ENCODE measurements at places on chromosomes 6 and 20.
A peak's percentile ranks its signal among the peaks of the same experiment; 100 is the strongest.

DNA sequence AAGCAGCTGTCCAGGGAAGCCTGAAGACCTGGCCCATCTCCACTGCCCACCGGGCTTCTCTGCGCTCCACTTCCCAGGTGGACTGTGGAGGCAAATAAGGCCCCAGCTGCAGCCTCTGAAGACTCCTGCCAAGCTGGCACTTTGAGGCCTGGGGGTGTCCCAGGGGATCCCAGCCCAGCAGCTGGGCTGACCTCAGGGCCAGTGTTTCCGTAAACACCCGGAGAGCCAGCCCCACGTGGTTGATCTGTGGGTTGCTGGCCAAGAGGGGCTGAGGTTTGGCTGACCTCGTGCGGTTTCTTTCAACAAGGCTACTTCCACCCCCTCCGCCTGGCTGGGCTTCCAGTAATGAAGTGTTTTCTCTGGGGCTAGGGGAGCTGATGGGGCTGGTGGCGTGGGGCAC lies 12.4 kb upstream of the CCN5 start:
- peak; percentile 94 for DNase-seq

GRCh38 chr6:108831104-108831503 lies 17.1 kb upstream of the ARMC2 start:
- DNase-seq: no peak

- no peak for DNase-seq
Measured at GRCh38 chr6:136969433-136969832, 47.3 kb downstream of the SLC35D3 start.

DNA sequence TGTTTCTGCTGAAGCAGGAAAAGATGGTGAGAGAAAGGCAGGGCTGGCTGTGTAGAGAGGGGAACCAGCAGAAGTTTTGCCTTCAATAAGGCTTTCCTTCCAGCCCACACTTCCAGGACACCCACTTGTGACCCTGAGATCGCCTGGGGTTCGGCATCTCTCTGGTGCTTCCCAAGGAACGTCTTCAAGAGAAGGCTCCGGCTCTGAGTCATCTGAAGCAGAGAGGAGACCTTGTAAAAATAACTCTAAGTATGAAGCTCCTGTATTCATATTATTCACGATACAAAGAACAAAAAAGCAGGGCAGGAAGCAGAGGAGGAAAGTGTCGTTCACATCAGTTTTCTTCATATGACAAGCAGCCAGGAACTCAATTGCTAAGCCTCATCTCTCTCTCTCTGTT lies 95.4 kb upstream of the MRPS10 start:
- no peak for DNase-seq

GRCh38 chr20:21324126-21324525 lies 21.0 kb downstream of the XRN2 start:
- DNase-seq: no peak

DNA sequence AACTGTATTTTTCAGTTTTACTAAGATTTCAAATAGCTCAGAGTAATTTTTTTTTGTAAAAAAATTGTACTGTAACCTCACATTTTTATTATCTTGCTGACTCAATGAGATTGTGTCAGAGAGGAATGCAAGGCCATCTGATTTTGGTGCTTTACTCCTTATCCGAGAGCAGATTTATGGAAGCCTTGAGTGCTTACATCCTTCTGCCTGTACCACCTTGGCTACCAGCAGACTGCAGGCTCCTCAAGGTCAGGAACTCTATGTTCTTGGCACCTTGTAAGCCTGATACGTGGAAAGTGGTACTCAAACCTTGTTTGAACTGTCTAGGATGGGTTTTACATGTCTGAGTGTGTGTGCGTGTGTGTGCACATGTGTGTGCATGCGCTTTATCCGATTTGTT lies 80.1 kb upstream of the MLIP start:
- no peak for DNase-seq

GRCh38 chr6:145020114-145020513 lies 715.2 kb downstream of the EPM2A start:
- DNase-seq: no peak

DNA sequence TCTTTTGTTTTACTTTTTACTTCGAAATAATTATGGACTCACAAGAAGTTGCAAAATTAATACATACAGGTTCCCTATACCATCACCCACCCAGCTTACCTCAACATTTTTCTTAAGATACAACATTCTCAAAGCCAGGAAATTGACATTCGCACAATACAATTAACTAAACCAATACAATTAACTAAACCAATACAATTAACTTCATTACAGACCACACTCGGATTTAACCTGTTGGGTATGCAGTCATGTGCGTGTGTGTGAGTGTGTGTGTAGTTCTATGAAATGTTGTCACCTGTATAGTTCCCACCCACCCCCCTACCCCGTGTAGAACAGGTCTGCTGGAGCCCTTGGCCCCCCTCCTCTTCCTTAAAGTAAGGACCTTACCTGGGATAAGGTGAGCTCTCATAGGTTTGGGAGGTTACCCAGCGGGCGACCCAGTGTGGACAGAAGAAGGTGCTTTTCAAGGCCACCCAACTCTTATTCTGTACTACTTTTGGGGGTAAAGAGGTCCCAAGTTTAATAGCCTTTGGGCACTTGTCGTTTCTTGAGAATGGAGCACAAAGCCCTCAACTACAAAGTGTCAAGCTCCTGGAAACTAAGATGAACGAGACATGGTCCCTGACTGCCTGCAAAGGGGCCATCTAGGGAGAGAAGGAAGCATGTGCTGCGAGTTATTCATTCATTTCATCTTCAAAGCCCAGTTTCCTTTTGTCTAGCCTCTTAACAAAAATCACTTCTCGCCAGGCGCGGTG lies 544 bp upstream of the STK38 start:
- DNase-seq: no peak

- no peak for DNase-seq
Measured at GRCh38 chr6:139653111-139653510, 278.7 kb upstream of the CITED2 start.

DNA sequence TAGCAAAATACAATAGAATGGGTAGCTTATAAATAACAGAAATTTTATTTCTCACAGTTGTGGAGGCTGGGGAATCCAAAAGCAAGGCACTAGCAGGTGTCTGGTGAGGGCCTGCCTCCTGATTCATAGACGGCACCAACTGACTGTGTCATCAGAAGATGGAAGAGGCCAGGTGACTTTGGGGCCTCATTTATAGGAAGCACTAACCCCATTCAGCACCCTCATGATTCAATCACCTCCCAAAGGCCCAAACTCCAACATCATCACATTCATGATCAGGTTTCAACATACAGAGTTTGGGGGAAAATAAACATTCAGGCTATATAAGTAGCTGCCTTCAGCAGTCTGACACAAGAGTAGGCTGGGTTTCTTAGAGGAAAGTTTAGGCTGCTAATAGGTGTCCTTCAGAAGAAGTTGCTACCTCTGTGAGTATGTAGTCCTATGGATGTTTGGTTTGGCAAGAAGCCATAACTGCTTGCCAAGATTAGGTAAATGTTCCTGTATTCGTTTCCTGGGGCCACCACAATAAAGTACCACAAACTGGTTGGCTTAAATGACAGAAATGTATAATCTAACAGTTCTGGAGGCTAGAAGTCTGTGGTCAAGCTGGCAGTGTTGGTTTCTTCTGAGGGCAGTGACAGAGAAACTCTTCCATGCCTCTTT lies 48.8 kb downstream of the NT5E start:
- no peak for DNase-seq

- DNase-seq: no peak
Measured at GRCh38 chr20:1568163-1568490, 10.6 kb upstream of the SIRPD start.

DNA sequence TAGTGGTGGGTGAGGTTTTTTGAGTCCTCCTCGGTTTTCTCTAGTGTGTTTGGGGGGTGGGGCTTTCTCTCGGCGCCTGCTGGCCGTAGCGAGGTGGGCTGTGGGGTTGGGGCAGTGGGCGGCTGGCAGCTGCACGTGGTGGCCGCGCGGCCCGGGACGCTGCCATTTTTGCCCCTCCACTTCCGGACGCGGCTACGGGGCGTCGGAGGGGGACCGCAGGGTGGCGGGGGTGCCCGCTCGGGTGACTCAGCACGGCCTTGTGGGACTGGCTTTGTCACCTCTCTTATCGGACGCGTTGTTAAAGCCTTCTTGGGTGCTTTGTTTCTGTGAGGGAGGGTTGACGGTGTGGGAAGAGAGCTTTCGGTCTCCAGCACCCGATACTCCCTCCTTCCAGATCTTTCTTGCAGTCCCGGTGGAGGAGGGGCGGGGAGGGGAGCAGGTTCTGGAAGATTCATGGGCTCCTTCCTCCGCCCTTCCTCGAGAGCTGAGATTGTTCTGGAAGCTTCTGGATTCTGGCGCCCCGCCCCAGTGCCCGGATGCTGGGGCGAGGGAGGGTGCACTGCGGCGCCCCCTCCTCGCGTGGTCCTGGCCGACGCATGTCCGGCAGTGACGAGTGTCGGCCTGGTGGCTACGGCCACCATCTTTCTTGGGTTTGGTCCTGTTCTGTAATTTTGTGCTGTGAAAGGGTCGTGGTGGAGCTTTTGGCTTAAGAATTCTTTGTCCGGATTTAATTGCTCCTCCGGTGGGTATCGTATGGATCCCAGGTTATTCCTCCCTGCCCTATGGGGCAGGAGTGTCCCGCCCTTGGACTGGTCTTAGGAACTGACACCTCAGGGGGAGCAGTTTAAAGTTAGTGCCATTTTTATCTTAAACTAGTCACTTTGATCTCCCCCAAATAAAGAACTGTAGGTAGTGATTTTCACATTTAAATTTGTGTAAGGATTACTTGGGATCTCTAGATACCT lies 719 bp downstream of the HSP90AB1 start:
- DNase-seq: peak; percentile 86

DNA sequence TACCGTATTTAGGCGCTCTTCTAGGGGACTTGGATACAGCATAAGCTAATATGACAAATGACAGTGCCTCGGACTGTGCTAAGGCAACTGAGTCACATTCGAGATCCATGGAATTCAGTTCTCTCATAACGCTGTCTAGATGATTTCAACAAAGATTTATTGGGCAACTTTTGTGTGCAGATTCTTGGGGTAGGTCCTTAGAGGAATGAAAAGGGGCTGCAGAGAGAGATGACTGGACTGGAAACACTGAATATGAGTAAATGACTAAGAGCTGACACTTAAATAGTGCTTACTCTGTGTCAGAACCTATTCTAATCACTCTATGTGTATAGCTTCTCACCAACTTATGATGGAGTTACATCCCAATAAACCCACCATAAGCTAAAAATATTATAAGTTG lies 36.4 kb upstream of the MARCKS start:
- no peak for DNase-seq

- no peak for DNase-seq
Measured at GRCh38 chr6:82068721-82069120, 178.8 kb downstream of the IBTK start.

GRCh38 chr20:38722683-38723016 lies 1.6 kb upstream of the SLC32A1 start:
- no peak for DNase-seq

GRCh38 chr6:114404339-114404955 lies 61.6 kb upstream of the HS3ST5 start:
- DNase-seq: no peak

GRCh38 chr20:22815603-22816315 lies 219.4 kb upstream of the SSTR4 start:
- DNase-seq: no peak

DNA sequence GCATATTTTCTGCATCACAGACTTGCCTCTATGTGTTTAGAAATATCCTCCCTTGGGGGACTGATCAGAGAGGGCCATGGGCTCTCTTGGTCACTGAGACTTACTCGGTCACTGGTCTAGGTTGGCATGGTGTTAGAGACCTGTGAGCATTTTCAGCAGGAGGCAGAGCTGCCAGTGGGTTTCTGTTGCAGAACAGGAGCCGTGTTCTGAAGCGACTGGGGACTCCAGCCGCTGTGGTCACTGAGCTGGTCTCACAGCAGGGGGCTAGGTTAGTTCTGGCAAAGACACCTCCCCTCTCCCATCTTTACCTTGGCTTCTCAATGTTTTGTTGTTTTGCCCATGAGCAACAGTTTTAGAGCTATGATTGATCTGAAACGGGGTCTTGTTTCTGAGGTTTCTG lies 8.7 kb downstream of the TMEM181 start:
- peak; percentile 37 for DNase-seq

GRCh38 chr6:91786474-91787184 lies 1199.8 kb upstream of the MAP3K7 start:
- DNase-seq: no peak

GRCh38 chr20:32621891-32622584 lies 36.9 kb upstream of the NOL4L start:
- no peak for DNase-seq

GRCh38 chr6:13988908-13989307 lies 64.2 kb downstream of the RNF182 start:
- no peak for DNase-seq

- DNase-seq: no peak
Measured at GRCh38 chr6:107539849-107540464, 50.0 kb downstream of the SOBP start.
